ENCODE measurements at places on chromosomes 2 and 18.
A peak's percentile ranks its signal among the peaks of the same experiment; 100 is the strongest.

- DNase-seq = no peak
Measured at GRCh38 chr2:181371195-181371594, 86.0 kb upstream of the ITGA4 start.

- no peak for DNase-seq
Measured at GRCh38 chr2:145685383-145686050, 1165.6 kb upstream of the ZEB2 start.

DNA sequence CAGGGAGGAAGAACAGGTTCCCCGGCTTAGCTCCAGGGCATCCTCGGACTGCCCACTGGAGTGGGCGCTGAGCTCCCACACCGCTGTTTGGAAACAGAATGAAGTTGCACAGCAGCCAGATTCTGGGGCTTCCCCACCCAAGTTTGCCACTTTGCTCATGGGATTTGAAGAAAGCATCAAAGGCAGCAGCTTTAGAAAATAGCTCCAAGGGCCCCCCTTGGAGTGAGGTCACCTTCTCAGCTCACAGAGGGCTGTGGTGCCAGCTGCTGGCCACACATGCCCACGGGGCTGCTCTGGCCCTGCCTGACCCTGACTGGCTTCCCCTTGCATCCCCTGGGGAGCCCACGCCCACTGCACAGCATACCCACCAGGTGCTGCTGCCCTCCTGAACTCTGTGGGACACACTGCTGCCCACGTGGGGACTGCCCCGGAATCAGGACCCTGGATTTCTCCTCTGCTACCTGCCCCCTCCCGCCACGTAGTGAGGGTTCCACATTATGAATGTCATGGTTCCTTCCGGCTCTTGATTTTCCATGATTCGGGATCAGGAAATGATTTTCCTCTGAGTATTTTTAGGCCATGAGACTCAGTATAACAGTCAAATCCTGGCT is 70.3 kb downstream of the TGOLN2 start:
- DNase-seq = no peak

GRCh38 chr2:37396890-37397565 is 52.6 kb downstream of the QPCT start:
- DNase-seq = no peak

- no peak for DNase-seq
Measured at GRCh38 chr2:186716899-186717298, 23.0 kb downstream of the FAM171B start.

GRCh38 chr18:41644466-41644865 is 310.6 kb upstream of the PIK3C3 start:
- DNase-seq = no peak

DNA sequence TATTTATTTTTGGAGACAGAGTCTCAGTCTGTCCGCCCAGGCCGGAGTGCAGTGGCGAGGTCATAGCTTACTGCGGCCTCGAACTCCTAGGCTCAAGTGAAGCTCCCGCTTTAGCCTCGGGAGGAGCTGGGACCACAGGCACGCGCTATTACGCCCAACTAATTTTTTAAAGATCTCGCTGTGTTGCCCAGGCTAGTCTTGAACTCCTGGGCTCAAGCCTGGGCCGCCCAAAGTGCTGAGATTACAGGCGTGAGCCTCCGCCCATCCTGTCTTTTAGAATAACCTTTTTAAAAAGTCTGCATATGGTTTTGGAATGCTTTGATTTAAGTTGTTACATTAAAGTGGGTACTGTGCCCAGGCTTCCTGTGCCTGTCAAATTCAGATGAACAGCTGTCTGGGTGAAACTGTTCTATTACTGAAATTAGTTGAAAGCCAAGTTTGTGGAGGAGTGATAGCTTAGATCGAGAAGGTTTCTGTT is 944 bp downstream of the RAB3GAP1 start:
- no peak for DNase-seq

DNA sequence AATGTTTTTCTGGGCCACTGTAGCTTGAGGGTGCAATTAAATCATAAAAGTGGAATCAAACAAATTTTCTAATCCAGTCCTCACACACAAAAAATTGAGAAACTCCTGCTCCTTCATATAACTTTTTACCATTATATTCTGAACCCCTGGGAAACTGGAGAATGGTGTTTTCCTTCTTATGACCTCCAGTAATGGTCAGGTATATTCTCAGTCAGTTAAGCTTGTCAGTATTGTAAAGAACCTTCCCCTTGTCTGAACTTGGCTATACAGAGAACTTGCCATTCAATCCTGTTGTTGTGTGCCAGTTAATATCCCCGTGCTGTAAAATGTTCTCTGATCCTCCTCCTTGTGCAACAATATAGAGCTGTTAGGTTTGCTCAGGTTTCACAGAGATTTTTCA is 39.5 kb downstream of the ZNF804A start:
- DNase-seq = no peak

- DNase-seq = no peak
Measured at GRCh38 chr2:205169464-205169863, 512.8 kb upstream of the NRP2 start.

- no peak for DNase-seq
Measured at GRCh38 chr18:6623278-6623677, 106.2 kb upstream of the ARHGAP28 start.

GRCh38 chr2:216344206-216344949 is 27.9 kb downstream of the MARCHF4 start:
- no peak for DNase-seq

DNA sequence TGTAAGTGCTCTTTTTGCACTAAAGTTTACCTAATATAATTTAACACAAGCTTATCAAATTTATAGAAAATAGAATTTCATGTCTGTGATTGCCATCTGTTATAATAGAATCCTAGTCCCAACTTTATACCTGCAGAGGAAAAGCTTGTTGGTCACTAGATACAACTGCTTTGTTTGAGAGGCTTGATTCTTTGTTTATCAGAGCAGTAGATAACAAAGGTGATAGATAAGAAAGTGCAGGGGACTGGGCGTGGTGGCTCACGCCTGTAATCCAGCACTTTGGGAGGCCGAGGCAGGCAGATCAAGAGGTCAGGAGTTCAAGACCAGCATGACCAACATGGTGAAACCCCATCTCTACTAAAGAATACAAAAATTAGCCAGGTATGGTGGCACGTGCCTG is 528.0 kb downstream of the STK39 start:
- DNase-seq = no peak

DNA sequence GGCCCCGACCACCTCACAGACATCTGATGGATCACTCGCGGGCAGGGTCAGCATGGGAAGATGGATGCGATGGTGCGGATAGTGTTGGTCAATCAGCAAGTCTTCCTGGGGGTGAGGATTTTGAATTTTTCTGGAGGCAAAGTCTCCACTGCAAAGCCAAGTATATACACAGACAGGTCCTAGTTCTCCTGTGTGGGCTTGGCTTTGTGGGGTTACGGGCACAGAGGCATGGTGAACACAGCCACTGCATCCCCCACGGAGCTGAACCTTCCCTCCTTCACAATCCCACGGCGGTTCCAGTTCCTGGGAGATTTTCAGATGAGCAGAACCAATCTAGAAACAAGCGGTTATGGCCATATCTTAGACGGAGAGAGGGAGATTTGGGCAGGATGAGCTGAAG is 35.8 kb downstream of the CNGA3 start:
- no peak for DNase-seq

GRCh38 chr18:24695168-24695567 is 234.7 kb downstream of the HRH4 start:
- DNase-seq = no peak

- peak; percentile 51 for DNase-seq
Measured at GRCh38 chr2:124804014-124804940, 779.2 kb downstream of the CNTNAP5 start.
